NCI-H1417 treated with DMSO at 0.1 percent for 48 hours (cell line): ENCODE measurements at places on chromosomes 2 and 18.
A peak's percentile ranks its signal among the peaks of the same experiment; 100 is the strongest.

DNA sequence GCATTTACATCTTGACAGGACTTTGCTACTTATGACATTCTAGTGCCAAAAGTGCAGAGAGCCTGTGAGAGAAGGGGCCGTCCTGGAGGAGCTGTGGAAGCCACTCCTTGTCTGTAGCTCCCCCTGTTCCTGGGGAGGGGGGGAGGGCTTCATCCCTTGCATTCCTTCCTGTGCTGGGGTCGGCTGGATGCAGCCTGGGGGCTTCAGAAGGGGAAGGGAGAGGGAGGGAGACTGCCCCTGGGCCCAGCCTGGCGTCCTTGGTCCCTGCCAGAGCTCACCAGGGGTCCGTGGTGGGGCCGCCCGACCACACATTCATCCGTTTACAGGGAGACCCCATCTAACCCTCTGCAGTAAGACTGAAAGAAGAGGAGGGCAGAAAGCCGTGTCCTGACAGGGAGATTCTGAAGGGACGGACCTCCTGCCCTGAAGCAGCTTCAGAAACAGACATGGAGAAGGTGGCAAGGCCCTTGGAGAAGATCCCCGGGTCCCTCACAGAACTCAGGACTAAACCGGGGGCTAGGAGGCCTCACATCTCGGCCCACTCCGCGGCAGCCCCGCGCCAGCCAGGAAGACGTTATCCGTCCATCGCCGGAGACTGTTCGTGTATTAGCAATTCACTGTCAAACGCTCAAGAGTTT is 258.3 kb upstream of the SALL3 start:
- DNase-seq, result no peak

DNA sequence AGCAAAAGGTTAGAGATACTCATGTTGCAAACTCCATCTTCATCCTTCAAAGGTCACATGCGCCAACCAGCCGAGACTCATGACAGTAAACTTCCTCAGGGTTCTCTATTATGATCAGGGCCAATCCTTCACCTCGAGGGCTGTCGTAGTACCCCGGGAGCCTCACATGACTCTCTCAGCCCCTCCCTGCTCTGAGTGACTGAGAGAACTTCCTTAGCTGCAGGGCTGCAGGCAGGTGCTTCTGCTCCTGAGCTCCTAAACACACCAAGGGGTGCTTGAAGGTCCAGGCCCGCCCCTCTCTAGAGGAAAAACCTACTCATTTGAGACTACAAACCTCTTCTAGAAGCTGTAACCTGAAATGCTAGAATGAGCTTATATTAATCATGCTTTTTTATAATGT is 48.2 kb downstream of the LONRF2 start:
- no peak for DNase-seq

DNA sequence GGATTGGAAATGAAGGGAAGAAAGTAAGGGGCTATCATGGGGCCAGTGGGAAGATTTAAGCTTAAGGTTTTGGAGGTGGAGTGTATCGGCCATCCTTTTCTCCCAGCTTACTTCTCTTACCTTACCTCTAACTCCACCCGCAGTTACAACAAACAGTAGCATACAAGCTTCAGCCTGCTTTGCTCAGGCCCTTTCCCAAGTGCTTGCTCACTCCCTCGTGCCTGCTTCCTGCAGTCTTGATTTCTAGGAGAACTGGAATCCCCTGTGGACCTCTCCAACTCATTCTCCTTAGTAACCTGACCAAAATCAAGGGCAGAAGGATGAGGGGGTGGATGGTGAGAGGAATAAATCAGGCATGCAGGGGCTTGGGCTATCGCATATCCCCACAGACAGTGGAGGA is 5.8 kb upstream of the LYG2 start:
- no peak for DNase-seq

- DNase-seq, result no peak
Observed at GRCh38 chr2:101469863-101470262, 5.0 kb downstream of the RFX8 start.

GRCh38 chr2:190217616-190218015 is 102.0 kb downstream of the HIBCH start:
- no peak for DNase-seq

GRCh38 chr2:186410802-186411201 is 75.3 kb upstream of the ZC3H15 start:
- no peak for DNase-seq

DNA sequence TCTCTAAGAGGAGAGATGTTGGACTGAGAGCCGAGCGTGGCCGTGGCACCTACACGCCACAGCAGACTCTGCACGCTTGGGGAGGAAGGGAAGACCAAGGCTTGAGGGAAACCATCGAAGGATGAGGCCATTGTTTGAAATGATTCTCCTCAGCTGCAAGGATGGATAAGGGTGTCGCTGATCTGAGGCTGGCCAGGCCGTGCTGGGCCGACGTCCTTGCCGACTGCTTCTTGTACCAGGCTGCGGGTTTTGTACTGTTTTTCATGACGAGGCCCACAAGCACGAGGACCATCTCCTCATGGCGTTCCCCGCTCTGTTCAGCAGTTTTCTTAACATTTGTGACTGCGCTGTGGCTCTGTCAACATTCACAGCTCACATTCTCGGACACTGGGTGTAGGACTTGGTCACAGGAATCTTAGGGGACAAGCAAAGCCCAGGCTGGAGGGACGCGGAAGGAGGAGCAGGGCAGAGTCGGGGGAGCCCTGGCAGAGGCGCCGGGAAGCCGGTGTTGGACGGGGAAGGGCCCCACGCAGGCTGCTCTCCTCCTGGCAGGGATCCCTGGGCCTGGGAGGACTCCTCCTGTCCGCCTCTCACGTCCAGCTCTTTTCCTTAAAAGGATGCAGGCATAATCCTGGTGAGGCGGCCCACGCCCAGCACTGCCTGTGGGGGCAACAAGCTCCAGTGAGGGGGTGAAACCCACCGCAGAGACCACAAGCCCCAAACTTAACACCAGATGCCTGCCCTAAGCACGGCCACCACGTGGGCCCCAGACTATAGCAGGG is 259.0 kb upstream of the SALL3 start:
- no peak for DNase-seq

DNA sequence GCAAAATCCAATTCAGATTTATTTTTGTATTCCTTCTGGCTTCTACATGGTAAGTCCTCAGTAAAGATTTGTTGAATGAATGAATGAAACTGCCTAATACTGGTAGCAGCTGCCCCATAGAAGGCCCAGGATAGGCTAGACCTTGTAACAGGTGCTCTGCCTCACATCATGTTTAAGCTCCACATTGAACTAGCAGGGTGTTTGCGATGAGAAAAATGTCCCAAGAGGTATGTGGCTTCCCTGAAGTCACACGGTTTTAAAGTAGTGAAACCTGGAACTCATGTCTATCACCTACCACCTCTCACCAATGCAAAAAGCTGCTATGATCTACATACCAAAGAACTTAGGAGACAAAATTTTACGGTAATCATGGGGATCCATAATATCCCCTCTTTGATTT is 765 bp upstream of the LHCGR start:
- DNase-seq, result no peak

DNA sequence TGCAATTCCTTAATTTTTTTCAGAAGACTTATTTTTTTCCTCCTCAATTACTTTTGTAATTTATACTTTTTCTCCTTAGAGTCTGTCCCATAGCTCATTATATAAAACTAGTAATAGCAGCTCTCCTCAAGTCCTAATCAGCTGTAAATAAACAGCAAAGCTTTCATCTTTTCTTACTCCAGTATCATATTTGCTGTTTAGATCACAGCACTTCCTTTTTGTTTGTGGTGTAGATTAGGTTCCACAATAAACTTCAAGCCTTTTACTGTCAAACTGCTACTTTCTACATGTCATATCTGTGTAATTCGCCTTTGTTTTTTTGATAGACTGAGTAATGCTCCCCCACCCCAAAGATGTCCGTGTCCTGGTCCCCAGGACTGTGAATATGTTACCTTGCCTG is 25.5 kb downstream of the GCG start:
- no peak for DNase-seq

- no peak for DNase-seq
Observed at GRCh38 chr18:44821924-44822323, 141.2 kb downstream of the SETBP1 start.

- no peak for DNase-seq
Observed at GRCh38 chr2:61419129-61419528, 51.8 kb downstream of the USP34 start.

DNA sequence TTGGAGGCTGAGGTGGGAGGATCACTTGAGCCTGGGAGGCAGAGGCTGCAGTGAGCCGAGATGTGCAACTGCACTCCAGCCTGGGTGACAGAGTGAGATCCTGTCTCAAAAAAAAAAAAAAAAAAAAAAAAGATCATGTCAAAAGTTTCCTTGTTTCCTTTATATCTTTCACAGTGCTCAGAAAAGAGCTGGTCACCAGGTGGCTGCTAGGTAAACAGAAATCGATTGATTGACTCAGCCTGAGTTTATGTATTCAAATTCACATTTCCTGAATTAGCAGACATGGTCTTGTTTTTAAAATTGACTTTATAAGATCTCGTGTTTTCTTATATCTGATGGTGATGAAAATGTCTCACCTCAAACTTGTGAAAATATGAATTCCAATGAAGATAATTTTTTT is 261.8 kb upstream of the FANCL start:
- DNase-seq, result no peak

- DNase-seq, result no peak
Observed at GRCh38 chr2:63046552-63046951, 4.1 kb upstream of the OTX1 start.

GRCh38 chr18:76494231-76495005 is 624 bp downstream of the ZNF516 start:
- peak; percentile 21 for DNase-seq

DNA sequence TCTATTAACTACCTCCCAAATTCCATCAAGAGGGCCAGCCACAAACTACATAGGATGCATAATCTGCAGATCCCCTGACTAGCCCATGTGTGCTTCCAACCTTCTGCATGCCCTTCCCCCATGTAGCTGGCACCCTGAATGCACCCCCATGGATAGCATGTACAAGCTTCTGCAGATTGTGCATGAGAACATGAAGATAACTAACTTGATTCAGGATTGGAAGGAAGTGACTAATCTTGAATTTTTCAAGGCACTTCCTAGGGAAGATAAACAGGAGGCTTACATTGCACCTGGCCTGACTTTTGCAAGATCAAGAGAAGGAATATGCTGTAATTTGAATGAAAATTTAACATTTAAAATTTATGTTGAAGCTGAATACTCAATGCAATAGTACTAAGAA is 66.7 kb downstream of the CDC42EP3 start:
- DNase-seq, result no peak

GRCh38 chr18:33576999-33577646 is 896 bp upstream of the ASXL3 start:
- no peak for DNase-seq

DNA sequence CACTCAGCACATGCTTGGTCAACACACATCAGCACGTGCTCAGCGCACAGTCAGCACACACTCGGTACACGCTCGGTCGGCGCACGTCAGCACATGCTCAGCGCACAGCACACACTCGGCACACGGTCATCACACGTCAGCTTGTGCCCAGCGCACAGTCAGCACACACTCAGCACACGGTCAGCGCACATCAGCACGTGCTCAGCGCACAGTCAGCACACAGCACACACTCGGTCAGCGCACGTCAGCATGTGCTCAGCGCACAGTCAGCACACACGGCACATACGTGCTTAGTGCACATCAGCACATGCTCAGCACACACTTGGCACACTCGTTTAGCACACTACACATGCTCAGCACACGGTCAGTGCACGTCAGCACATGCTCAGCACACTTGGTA is 49.7 kb upstream of the NFATC1 start:
- no peak for DNase-seq

GRCh38 chr2:234970477-234970882 is 18.7 kb downstream of the SH3BP4 start:
- no peak for DNase-seq

- DNase-seq, result peak; percentile 3
Observed at GRCh38 chr18:44325903-44326635, 354.6 kb upstream of the SETBP1 start.

DNA sequence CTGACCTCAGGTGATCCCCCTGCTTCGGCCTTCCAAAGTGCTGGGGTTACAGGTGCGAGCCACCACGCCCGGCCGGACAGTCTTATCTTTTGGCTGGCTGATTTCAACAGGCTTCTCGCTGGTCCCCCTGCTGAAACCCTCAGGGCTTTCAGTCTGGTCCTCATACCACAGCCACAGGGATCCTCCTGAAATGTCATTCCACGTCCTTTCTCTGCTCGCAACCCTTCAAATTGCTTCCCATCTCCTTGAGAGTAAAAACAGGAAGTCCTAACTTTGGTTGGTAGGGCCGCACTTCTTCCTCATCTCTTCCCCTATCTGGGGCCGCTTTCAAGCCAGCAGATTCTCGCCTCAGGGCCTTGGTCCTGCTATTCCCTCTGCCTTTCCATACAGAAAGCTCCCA is 1.4 kb upstream of the CAB39 start:
- DNase-seq, result no peak

GRCh38 chr2:26679867-26680266 is 12.7 kb upstream of the KCNK3 start:
- no peak for DNase-seq

DNA sequence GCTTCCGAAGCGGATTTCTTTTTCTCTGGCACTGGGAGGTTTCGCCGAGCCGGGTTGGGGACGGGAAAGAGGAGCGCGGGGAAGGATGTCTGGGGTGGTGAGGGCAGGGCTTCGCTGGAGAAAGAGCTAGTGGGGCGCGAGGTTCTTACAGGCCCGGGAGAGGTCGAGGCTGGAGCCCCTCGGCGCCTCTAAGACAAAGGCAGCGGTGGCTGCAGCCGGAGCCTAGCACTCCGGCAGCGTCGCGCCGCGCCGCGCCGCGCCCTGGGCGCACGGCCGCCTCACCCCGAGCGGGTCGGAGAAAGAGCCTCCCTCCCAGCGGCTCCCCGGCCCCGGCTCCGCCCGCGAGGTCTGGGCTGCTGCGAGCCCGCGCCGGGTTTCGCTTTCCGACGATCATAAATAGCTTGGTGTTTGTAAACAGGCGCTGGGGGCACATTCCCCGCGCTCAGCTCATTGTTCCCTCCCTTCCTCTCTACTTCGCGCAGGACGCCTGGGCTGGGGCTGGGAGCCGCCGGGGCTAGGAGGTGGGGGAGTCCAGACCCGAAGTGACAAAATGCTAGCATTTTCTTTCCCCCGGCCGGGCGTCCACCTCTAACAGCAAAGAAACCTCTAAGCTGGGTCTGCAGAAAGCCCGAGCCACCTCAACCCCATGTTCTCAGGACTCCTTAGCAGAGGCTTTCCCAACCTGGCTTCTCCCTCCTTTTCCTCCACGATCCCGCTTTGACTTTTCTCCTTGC is 813 bp upstream of the MEIS1 start:
- DNase-seq, result peak; percentile 70

GRCh38 chr2:23588508-23589201 is 203.7 kb downstream of the KLHL29 start:
- DNase-seq, result no peak
